ENCODE measurements at places on chromosomes 2 and 18.
A peak's percentile ranks its signal among the peaks of the same experiment; 100 is the strongest.

DNA sequence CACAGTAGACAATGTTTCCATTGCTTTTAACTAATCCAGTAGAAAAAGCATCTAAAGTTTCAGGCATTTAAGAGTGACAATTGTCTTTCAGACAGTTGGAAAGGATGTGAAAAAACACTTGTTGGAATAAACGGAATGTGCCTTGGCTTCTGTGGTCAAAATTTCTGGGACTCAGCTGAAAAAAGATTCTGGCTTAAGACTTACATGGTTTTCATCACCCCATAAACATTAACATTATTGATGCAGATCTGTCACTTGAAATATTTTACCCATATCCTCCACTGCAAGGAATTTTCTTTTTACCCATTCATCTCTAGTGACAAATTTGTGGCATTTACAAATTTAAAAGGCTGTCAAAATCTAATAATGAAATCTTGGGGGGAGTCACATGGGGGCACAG is 166.0 kb downstream of the SRBD1 start:
- DNase-seq: no peak

- DNase-seq: no peak
Measured at GRCh38 chr2:12415536-12415935, 301.2 kb upstream of the TRIB2 start.

- no peak for DNase-seq
Measured at GRCh38 chr2:62145478-62146100, 50.3 kb upstream of the B3GNT2 start.

- no peak for DNase-seq
Measured at GRCh38 chr2:180146114-180146513, 139.0 kb upstream of the CWC22 start.

- DNase-seq: no peak
Measured at GRCh38 chr18:77045677-77046076, 86.9 kb downstream of the MBP start.

DNA sequence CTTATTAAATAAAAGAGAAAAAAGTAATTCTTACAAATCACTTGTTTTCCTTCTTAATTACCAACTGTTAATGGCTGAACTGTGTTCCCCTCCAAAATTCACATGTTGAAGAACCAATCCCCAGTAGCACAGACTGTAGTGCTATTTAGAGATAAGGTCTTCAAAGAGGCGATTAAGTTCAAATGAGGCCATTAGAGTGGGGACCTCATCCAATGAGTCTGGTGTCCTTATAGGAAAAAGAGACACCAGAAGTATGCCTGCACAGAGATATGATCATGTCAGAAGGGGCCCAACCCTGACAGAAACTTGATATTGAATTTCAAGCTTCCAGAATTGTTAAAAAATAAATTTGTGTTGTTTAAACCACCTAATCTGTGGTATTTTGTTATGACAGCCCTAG is 89.8 kb downstream of the MEMO1 start:
- no peak for DNase-seq

DNA sequence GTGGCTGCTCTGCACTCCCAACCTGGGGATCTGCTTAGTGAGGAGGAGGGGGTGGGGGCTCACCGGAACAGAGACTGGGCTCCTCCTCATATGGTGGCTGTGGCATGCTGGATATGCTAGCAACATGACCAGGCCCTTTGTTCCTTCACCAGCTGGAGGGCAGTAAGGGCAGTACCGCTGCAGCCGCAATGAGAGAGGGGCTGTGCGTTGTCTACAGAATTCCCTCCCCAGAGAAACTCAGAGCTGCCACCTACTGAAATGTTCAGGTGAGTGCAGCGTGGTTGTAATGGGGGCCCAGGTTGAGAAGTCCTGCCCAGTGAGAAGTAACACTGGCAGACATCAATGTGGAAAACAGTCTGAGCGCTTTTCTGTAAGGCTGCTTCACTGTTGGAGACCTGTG is 1211.9 kb upstream of the NXPH2 start:
- DNase-seq: peak; percentile 7

DNA sequence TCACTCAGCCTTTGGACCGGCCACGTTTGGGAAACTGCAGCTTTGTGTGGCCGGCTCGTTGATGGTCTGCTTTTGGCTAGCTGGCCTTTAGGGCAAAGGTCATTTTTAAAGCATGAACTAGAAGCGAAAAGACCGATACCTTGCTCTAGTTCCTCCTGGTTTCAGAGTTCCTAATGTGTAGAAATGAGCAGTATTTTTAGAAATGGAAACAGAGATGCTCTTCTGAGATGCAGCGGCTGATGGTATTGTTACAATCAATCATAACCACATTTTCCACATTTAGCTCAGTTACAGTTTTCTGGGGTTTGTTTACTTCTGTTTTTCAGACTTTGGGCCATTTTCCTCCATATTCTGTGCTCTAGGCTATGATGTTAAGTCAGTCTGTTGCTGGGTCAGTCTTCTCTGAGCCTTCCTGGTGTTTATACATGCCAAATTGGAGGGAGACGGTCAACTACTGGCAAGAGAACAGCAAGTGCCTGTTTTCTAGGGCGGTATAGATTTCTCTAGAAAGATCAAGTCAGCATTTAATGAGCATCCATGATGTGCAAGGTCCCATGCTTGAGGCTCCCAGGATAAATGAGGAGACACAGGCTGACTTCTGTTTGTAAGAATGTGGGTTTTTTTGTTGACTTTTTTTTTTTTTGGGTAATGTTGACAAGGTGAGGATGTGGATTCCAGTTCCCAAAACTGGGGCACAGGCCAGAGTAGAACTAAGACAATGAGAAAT is 28.0 kb downstream of the RNF144A start:
- no peak for DNase-seq

All from iPS DF 6.9 (cell line).